ENCODE measurements at places on chromosomes 2 and 18.

GRCh38 chr2:48738806-48739205, 16.7 kb downstream of the LHCGR start:
- no peaks in the 10 kb centered on the region for H3K27me3 ChIP-seq
- no peaks in the 10 kb centered on the region for H3K4me1 ChIP-seq
- no peak for DNase-seq
- H3K4me3 ChIP-seq = no peak overlapping the region

DNA sequence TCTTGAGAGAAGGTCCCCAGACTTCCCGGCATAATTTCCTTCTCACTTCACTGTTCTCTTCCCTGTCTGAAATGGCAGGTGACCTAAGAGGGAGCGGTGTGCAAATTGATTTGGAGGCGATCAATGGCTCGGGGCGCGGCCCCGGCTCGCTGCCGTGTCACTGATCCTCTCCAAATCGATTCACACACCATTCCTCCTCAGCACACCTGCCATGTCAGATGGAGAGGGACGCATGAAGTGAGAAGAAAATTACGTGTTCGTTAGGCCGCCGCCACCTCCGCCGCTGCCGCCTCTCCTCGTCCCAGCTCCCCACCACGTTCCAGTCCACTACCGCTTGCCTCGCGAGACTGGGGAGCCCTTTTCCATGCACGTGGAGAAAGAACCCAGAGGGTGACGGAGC, 31.8 kb upstream of the BCL11A start:
- H3K4me3 ChIP-seq = no peak overlapping the region
- no peaks in the 10 kb centered on the region for H3K36me3 ChIP-seq
- no peak overlapping the region for H3K27ac ChIP-seq

- DNase-seq = no peak
- peaks cover 4% of the 10 kb centered on the region for H3K36me3 ChIP-seq
- no peak overlapping the region for H3K4me3 ChIP-seq
- H3K27ac ChIP-seq = no peak overlapping the region
- peaks cover 2% of the 10 kb centered on the region for H3K27me3 ChIP-seq
Observed at GRCh38 chr2:2061091-2061696, 269.9 kb downstream of the MYT1L start.

GRCh38 chr2:98917031-98917471, 19.0 kb downstream of the CRACDL start:
- peaks cover 2% of the 10 kb centered on the region for H3K4me1 ChIP-seq
- no peak overlapping the region for H3K27ac ChIP-seq
- H3K36me3 ChIP-seq = no peaks in the 10 kb centered on the region
- H3K27me3 ChIP-seq = peaks cover 43% of the 10 kb centered on the region
- DNase-seq = no peak
- no peak overlapping the region for H3K4me3 ChIP-seq

GRCh38 chr2:16862471-16862870, 196.8 kb upstream of the CYRIA start:
- no peaks in the 10 kb centered on the region for H3K4me1 ChIP-seq
- H3K27ac ChIP-seq = no peak overlapping the region
- no peaks in the 10 kb centered on the region for H3K27me3 ChIP-seq
- DNase-seq = no peak

DNA sequence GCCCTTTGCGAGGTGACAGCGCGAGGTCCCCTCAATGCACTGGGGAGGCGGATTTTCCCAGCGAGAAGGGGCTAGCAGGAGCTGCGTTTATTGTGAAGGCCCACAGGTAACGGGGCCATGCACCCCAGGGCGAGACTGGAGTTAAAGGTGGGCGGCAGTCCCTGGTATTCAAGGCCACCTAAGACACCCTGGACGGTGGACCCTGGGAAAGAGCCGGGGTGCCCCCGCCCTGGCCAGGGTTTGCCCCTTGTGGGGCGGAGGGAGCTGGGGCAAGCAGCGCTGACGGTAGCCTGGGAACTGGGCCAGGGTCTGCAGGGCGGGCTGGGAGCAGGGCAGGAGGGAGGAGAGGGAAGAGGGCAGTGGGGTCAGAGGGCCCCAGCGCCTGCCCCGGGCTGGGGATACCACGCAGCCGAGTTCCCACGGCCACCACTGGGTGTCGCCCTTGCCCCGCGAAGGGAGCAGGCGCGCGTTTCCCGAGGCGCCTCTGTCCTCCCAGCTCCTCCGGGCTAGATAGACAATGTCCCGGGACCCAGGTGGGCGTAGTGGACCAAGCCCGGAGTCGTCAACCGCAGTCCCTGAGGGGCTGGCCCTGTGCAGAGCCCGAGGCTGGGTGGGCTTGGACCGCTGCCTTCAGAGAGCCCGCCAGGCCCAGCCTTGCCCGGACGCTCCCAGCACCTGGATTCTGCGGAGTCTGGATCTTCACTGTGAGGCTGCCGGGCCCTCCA, 80.2 kb downstream of the SMAD4 start:
- no peaks in the 10 kb centered on the region for H3K36me3 ChIP-seq
- no peak overlapping the region for H3K4me3 ChIP-seq
- peak; percentile 52 for DNase-seq
- no peaks in the 10 kb centered on the region for H3K27me3 ChIP-seq
- H3K27ac ChIP-seq = no peak overlapping the region
- H3K4me1 ChIP-seq = peaks cover 16% of the 10 kb centered on the region

GRCh38 chr2:150718280-150718679, 230.8 kb upstream of the RND3 start:
- H3K4me1 ChIP-seq = no peaks in the 10 kb centered on the region
- no peaks in the 10 kb centered on the region for H3K27me3 ChIP-seq
- H3K4me3 ChIP-seq = no peak overlapping the region
- H3K36me3 ChIP-seq = no peaks in the 10 kb centered on the region

GRCh38 chr2:58973811-58974281, 732.7 kb upstream of the FANCL start:
- H3K4me1 ChIP-seq = no peaks in the 10 kb centered on the region
- H3K36me3 ChIP-seq = no peaks in the 10 kb centered on the region
- no peaks in the 10 kb centered on the region for H3K27me3 ChIP-seq
- no peak overlapping the region for H3K27ac ChIP-seq

DNA sequence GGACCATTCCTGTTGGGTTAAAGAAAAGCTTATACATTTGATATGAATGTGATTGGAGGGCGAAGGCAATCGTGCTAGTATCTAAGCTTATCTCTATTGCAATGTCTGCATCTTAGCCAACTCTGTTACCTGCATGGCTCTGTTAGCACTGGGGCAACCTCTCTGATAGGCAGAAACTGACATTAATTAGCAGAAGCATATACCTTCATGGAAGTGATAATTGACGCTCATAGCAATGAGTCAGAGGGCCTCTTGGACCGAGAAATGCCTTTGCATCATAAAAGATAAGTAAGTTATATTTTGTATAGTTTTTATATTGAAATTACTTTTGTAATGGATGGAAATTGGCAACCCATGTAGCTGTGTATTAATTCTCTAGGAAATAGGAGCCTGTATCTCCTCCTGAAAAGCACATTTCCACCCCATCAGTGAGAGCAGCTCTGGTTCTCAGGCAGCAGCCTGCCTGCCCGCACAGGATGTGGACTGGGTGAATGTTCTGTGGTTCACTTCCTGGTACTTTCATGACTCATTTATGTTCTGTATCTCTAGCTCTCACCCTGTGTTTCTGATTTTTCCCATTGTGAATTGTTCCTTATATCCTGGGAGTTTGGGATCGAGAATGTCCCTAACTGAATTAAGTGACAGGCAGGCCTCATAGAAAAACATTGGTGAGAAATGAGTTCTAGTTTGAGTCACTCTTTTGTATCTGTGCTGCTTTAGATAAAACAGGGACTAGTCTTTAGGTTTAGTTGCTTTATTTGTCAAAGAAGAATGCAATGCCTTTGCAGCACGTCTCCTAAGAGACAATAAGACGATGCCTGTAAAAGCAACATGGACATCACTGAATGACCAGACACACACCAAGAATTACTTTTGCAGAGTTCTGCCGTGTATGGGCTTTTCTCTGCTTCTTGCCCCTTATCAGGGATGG, 344.9 kb downstream of the DCDC2C start:
- peak; percentile 40 for DNase-seq
- H3K27ac ChIP-seq = no peak overlapping the region
- H3K36me3 ChIP-seq = no peaks in the 10 kb centered on the region
- no peak overlapping the region for H3K4me3 ChIP-seq

GRCh38 chr18:28091197-28091596, 85.7 kb downstream of the CDH2 start:
- no peak overlapping the region for H3K27ac ChIP-seq
- no peaks in the 10 kb centered on the region for H3K4me1 ChIP-seq
- H3K36me3 ChIP-seq = no peaks in the 10 kb centered on the region
- no peak overlapping the region for H3K4me3 ChIP-seq

GRCh38 chr18:57523171-57523956, 63.1 kb downstream of the FECH start:
- no peaks in the 10 kb centered on the region for H3K36me3 ChIP-seq
- H3K27ac ChIP-seq = no peak overlapping the region
- no peak overlapping the region for H3K4me3 ChIP-seq
- peaks cover 4% of the 10 kb centered on the region for H3K27me3 ChIP-seq
- DNase-seq = no peak

GRCh38 chr18:66826211-66826610, 222.3 kb upstream of the CDH19 start:
- no peak overlapping the region for H3K4me3 ChIP-seq
- H3K36me3 ChIP-seq = no peaks in the 10 kb centered on the region
- no peaks in the 10 kb centered on the region for H3K27me3 ChIP-seq
- H3K4me1 ChIP-seq = no peaks in the 10 kb centered on the region
- DNase-seq = no peak

GRCh38 chr2:24365826-24366225, 5.5 kb upstream of the ITSN2 start:
- no peaks in the 10 kb centered on the region for H3K36me3 ChIP-seq
- peaks cover 2% of the 10 kb centered on the region for H3K27me3 ChIP-seq
- no peak overlapping the region for H3K4me3 ChIP-seq
- peaks cover 7% of the 10 kb centered on the region for H3K4me1 ChIP-seq
- no peak for DNase-seq
- no peak overlapping the region for H3K27ac ChIP-seq

- no peak for DNase-seq
- no peak overlapping the region for H3K4me3 ChIP-seq
- peaks cover 92% of the 10 kb centered on the region for H3K36me3 ChIP-seq
- no peak overlapping the region for H3K27ac ChIP-seq
Observed at GRCh38 chr18:35248429-35248828, 7.6 kb downstream of the ZNF397 start.

- H3K4me1 ChIP-seq = peaks cover 1% of the 10 kb centered on the region
- H3K27ac ChIP-seq = no peak overlapping the region
- no peak for DNase-seq
- H3K36me3 ChIP-seq = no peaks in the 10 kb centered on the region
Observed at GRCh38 chr2:226738821-226739544, 60.6 kb downstream of the IRS1 start.

DNA sequence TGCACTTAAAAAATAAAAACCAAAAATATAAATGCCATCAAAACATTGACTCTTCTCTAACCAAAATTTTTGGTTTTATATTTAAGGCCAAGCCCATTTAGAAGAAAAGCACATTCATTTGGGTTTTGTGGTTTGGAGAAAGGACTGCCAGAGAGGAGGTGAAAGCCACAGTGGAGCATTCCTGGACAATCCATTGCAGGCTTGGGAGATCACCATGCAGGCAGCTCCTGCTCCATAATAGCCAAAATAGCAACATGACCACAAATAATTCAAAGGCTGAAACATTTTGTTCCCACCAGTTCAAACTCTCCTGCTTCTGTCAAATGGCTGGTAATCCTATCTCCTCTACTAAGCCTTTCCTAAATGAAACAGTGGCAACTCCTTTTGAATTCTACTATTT, 73.5 kb downstream of the GALNT3 start:
- DNase-seq = no peak
- H3K4me1 ChIP-seq = no peaks in the 10 kb centered on the region
- peaks cover 6% of the 10 kb centered on the region for H3K27me3 ChIP-seq
- no peaks in the 10 kb centered on the region for H3K36me3 ChIP-seq
- no peak overlapping the region for H3K27ac ChIP-seq
- no peak overlapping the region for H3K4me3 ChIP-seq

- H3K36me3 ChIP-seq = no peaks in the 10 kb centered on the region
- no peak for DNase-seq
- H3K27me3 ChIP-seq = peaks cover 1% of the 10 kb centered on the region
- no peak overlapping the region for H3K4me3 ChIP-seq
Observed at GRCh38 chr2:182242609-182243008, 184.2 kb downstream of the PDE1A start.

- no peak overlapping the region for H3K4me3 ChIP-seq
- H3K36me3 ChIP-seq = no peaks in the 10 kb centered on the region
- no peak for DNase-seq
- H3K27me3 ChIP-seq = no peaks in the 10 kb centered on the region
- H3K4me1 ChIP-seq = peaks cover 39% of the 10 kb centered on the region
Observed at GRCh38 chr2:174780191-174780840, 16.0 kb upstream of the CHRNA1 start.

DNA sequence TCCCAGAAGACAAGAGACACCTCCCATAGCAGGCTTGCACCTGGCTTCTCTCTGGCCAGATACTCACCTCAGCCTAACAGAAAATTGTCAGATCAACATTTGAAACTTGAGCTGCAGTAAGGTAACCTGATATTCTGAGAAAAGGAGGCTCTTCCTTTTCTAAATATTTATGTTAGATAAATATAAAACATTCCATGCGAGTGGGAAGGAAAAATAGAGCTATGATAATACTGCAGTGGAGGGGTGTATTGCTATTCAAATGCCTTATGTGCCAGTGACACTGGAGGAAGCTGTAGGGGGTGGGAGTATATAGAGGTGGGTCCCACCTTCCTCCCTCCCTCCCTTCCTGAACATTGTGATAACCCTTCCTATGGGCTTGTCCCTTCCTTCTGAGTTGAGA, 515.5 kb upstream of the CHAC2 start:
- H3K27me3 ChIP-seq = no peaks in the 10 kb centered on the region
- no peaks in the 10 kb centered on the region for H3K4me1 ChIP-seq
- H3K36me3 ChIP-seq = no peaks in the 10 kb centered on the region
- DNase-seq = no peak
- H3K4me3 ChIP-seq = no peak overlapping the region
- H3K27ac ChIP-seq = no peak overlapping the region

- H3K27ac ChIP-seq = no peak overlapping the region
- H3K36me3 ChIP-seq = no peaks in the 10 kb centered on the region
- no peak overlapping the region for H3K4me3 ChIP-seq
- no peak for DNase-seq
Observed at GRCh38 chr18:32511147-32511546, 40.5 kb upstream of the GAREM1 start.

GRCh38 chr2:51420511-51420910, 388.6 kb upstream of the NRXN1 start:
- no peak for DNase-seq
- no peak overlapping the region for H3K27ac ChIP-seq

- no peak overlapping the region for H3K27ac ChIP-seq
- H3K27me3 ChIP-seq = peaks cover 2% of the 10 kb centered on the region
- DNase-seq = no peak
- peaks cover 10% of the 10 kb centered on the region for H3K36me3 ChIP-seq
Observed at GRCh38 chr2:126704434-126705160, 48.6 kb downstream of the GYPC start.

DNA sequence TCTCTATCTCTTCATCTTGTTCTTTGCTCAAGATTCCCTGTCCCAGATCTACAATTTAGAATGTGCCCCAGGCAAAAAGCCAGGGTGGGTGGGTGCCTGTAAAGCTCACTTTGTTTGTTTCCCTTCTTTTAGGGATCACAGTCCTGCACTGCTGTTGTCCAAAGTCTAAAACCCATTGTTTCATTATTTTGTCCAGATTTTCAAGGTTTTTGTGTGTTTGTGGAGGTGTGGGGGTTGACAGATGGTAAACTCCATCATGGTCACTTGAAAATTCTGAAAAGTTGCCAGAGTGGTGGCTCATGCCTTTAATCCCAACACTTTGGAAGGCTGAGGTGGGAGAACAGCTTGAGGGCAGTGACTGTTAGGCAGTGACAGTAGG, 41.5 kb downstream of the YES1 start:
- no peak overlapping the region for H3K27ac ChIP-seq
- DNase-seq = no peak
- H3K27me3 ChIP-seq = no peaks in the 10 kb centered on the region
- peaks cover 10% of the 10 kb centered on the region for H3K36me3 ChIP-seq
- no peak overlapping the region for H3K4me3 ChIP-seq
- H3K4me1 ChIP-seq = peaks cover 8% of the 10 kb centered on the region
